Activated CD4-positive, alpha-beta T cell treated with anti-CD3 and anti-CD28 coated beads for 24 hours (primary cell): ENCODE measurements at places on chromosomes 1 and 21.

GRCh38 chr1:45971922-45972531 lies 160.4 kb downstream of the PIK3R3 start:
- DNase-seq: no peak

DNA sequence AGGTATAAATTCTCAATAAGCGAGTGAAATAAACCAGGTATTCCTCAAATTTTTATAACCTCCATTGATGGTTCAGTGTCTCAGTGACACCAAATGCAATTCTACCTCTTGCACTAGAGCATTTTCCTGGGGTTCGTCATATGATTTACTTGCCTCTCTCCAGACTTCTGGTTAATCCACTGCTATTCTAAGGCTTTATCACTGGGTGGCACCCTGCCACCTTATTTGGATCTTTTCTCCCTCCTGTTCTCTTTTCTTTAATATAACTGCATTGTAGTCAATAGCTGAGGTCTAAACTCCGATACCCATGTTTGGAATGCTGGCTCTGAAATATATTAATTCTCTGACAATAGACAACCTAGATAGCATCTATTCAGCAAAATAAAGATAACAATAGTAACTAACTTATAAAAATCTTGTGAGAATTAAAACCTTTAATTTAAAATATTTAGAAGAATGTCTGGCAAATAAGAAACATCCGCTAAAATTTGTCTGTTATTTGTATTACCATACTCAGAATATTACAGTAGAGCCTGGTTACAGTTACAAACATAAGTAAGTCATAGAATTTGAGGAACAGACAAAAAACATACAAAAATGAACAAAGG lies 436.4 kb downstream of the PLA2G4A start:
- DNase-seq: no peak

DNA sequence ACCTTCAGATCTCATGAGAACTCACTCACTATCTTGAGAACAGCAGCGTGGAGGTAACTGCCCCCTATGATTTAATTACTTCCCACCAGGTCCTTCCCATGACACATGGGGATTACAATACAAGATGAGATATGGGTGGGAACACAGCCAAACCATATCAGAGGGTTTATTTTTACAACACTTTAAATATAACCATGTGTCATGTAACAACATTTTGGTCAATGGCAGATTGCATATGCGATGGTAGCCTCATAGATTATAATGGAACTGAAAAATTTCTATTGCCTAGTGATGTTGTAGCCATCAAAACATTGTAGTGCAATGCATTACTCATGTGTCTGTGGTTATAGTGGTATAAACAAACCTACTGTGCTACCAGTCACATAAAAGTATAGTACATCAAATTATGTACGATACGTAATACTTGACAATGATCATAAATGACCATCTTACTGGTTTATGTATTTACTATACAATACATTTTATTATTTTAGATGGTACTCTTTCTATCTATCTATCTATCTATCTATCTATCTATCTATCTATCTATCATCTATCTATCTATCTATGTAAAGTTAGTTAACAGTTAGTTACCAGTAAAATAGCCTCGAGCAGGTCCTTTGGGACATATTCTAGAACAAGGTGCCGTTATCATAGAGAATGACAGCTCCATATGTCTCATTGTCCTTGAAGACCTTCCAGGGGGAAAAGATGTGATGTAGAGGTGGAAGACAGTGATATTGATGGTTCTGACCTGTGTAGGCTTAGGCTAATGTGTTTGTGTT lies 12.6 kb upstream of the S100B start:
- DNase-seq: no peak

DNA sequence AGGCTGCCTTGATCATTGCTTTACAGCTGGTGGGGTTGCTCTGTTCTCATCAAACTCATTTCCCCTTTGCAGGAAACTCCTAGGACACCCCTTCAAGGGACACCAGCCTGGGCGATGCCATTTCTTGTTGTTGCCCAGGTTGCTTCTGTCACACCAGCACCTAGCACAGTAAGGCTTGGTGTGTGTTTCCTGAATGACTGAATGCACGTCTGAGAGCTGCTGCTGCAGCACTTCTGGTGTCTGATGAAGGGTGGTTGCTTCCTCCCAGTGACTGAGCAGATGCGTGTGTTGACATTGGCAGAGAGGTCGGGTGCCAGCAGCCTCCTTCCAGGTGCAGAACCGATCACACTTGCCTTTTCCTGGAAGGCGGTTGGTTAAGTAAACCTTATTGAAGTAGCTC lies 477.4 kb downstream of the CAMTA1 start:
- no peak for DNase-seq

DNA sequence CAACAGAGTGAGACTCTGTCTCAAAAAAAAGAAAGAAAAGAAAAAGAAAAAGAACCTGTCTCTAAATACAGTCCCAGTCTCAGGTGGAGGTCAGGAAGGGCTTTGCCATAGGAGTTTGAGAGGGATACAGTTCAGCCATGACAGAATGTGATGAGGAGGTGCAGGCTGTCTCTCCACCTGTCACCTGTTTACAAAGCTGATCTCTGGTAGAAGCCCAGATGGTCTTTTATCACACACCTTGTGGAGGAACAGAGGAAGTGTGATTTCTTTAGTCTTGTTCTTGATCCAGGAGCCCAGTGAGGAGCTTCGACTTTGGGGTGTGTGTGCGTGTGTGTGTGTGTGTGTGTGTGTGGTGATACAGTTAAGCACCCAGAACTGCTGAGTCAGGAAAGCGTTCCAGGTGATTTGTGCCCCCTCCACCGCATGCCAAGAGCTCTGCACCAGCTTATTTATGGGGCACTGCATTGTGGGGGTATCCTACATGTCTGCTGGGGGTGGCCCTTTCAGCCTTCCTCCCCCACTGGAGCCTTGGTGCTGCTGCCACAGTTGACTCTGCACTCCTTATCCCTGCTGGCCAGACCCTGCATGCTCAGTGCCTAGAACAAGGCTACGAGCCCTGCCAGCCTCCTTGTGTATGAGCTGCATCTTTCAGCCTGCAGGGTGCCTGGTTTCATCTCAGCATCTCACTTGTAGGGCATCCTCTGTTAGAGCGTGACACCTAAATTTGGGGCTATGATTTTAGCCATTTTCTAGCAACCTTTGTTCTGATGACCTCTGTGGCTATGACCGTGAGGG lies 19.3 kb downstream of the DOP1B start:
- DNase-seq: no peak

GRCh38 chr1:82466416-82466815 lies 665.7 kb downstream of the ADGRL2 start:
- no peak for DNase-seq

- DNase-seq: no peak
Observed at GRCh38 chr1:153795934-153796785, 21.0 kb downstream of the SLC27A3 start.

DNA sequence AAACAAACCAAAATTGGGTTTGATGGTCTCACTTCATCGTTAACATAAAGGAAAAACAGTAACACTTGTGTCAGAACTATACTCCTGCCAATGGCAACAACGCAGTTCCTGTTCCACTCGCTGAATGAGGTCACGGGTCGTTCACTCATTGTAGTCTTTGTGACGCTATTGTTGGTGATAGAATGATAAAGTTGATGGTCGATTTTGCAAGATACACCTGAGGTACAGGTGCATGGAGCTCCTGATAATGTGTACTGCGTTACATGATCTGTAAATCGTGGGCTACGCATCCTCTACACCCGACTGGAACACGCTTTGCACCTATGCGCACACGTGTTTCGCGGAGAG lies 391 bp upstream of the CENPS start:
- DNase-seq: peak; percentile 17

- DNase-seq: no peak
Observed at GRCh38 chr1:222946436-222946835, 131.6 kb downstream of the DISP1 start.

DNA sequence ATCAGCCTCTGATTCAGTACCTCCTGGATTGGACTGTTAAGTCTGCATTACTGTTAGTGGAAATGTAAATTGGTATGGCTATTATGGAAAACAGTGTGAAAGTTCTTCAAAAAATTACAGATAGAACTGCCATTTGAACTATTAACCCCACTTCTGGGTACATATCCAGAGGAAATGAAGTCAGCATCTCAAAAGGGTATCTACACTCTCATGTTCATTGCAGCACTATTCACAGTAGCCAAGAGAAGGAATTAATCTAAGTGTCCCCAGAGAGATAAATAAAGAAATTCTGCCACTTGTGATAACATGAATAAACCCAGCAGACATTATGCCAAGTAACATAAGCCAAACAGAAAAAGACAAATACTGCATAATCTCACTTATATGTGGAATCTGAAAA lies 676.0 kb downstream of the PLA2G4A start:
- no peak for DNase-seq

- DNase-seq: no peak
Observed at GRCh38 chr1:23150125-23150524, 18.5 kb downstream of the LUZP1 start.

DNA sequence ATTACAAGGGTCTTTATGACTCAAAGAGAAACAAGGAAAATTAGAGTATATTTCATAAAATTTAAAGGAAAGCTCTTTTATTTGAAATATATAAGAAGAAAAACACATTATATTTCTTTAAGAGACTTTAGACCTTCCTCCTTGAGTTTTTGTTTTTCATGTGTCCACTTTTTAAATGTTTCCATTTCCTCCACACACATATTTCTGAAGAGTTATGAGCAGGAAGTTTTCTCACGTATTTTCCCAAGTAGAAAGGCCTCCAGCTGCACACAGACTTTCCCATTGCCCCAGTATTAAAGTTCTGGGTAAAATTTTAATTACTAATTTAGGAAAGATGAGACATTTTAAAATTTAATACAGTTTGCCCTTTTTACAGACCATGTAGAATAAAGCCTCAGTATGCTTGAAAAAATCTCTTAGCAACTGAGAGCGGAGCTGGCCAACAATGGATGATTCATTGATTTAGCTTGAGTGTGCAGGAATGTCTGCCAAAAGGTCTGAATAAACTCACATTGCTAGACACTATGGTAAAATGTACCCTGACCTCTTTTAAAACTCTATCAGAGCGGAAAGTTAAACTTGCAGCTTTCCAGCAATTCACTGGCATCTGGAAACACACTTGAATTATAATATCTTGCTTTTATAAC lies 57.9 kb downstream of the DDAH1 start:
- DNase-seq: no peak

- no peak for DNase-seq
Observed at GRCh38 chr1:20600156-20600555, 11.3 kb downstream of the CDA start.

DNA sequence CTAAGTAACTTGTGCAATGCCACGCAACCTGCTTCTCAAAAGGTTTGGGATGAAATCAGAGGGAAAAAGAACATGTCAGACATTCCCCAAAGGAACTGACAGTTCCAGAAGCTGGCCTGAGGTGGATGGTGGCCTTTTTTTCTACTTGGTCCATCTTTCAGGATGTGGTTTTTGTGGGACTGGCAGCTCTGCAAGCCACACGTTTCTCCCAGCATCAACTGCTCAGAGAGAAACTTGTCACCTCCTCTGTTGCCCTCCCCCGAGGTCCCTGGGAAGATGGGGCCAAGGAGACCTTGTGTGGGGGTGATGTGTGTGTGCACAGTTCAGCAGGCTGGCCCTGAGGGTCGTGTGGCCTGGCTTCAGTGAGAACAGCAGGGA lies 2.5 kb upstream of the DHRS3 start:
- no peak for DNase-seq

DNA sequence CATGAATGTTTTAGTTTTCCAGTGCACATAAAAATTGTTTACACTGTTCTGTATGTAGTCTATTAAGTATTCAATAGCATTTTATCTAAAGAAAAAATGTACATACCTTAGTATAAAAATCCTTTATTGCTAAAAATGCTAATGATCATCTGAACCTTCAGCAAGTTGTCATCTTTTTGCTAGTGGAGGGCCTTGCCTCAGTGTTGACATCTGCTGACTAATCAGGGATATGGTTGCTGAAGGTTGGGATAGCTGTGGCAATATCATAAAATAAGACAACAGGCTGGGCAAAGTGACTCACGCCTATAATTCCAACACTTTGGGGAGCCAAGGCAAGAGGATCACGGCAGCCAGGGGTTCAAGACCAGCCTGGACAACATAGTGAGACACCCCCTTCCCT lies 9.0 kb downstream of the DYNLT5 start:
- no peak for DNase-seq

DNA sequence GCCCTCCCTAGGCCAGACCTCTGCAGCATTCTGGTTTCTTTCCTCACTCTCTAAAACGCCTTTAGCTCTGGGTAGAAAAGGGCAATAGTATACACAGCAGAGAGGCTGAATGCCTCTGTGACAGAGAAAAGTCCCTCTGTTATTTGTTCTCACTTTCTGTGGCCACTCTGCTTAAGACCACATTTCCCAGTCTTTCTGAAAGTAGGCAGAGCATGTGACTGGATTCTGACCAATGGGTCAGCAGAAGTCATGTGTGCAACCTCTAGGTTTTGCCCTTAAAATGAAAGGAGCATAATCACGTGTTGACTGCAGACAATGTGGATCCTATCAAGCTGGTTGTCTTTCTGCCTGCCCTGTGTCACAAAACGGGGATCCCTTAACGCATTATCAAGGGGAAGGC lies 79.7 kb upstream of the MARK1 start:
- DNase-seq: no peak

DNA sequence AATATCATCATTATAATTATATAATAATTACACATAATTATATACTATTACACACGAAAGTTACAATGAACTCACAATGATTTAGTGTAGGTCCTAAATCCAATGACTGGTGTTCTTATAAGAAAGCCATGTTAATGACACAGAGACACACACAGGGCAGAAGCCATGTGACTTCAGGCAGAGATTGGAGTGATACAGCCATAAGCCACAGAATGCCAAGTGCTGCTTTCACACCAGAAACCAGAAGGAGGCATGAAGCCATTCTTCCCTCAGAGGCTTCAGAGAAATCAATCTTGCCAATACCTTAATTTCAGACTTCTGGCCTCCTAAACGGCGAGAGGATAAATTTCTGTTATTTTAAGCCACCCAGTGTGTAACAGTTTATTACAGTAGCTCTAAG lies 147.4 kb upstream of the KRTAP19-8 start:
- no peak for DNase-seq

GRCh38 chr1:17533201-17533600 lies 6.3 kb upstream of the ARHGEF10L start:
- no peak for DNase-seq

GRCh38 chr1:160115545-160116282 lies at the start of gene ATP1A2:
Gene ATP1A2, plus strand, starts transcription at chr1:160115759. Its CDS starts 103 bp downstream, at chr1:160115862.
- no peak for DNase-seq

GRCh38 chr1:203175237-203175826 lies at the start of gene MYBPH:
Gene MYBPH, minus strand, starts transcription at chr1:203175826. Its CDS starts 71 bp downstream, at chr1:203175755.
- DNase-seq: no peak

DNA sequence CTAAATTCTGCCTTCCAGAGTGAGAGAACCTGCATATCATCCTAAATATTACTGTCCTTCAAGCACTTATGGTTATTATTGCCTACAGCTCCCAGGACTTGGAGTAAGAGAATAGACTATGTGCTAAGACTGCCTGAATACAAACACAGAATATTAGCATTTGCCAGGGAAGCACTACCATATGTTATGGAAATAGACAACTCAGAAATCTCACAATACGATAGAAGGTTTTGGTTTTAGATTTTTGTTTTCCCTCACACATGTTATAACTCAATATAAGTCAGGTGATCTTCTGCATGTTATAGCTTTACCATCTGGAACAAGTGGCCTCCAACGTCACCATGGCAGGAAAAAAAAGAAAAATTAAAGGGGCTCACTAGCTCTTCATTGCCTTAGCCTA lies 413.9 kb downstream of the LRRIQ3 start:
- DNase-seq: no peak

- DNase-seq: no peak
Observed at GRCh38 chr1:227791425-227792143, 23.9 kb upstream of the PRSS38 start.
